Spinal cord (tissue), 10 donors: ENCODE measurements at places on chromosomes 6 and 20. TPM values are rescaled to one million over a fixed set of nuclear protein-coding genes. Genes with fewer than 3 reads are reported as not detected.

The GRM1 gene
- total RNA-seq: 3.3 TPM

The C6orf15 gene
- not detected for total RNA-seq

DNA sequence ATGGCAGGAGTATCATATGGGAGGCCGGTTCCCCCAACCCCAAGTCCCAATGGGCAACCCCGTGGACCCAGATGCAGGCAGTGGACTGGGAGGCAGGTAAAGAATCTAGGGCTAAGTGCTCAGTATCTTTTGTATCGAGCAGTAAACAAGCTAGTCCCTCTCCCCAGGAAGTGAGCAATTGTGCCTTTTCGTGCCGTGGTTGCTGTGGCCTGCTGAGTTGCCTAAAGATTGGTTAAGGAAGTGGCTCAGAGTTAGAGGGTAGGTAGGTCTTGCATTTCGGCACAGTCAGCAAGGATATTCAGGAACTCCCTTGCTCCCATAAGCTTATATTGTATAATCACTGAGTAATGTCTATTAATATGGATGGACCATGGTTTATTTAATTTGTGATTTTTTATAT lies 1.3 kb upstream of the DNAH8 start:
- H3K27me3 ChIP-seq: peaks cover 30% of the 10 kb centered on the region
- no peak overlapping the region for H3K4me3 ChIP-seq
- peaks cover 6% of the 10 kb centered on the region for H3K4me1 ChIP-seq

GRCh38 chr6:31928672-31928939 lies 1.1 kb downstream of the C2 start:
- H3K4me1 ChIP-seq: no peaks in the 10 kb centered on the region
- H3K36me3 ChIP-seq: no peaks in the 10 kb centered on the region
- H3K27ac ChIP-seq: no peak overlapping the region
- H3K4me3 ChIP-seq: no peak overlapping the region

DNA sequence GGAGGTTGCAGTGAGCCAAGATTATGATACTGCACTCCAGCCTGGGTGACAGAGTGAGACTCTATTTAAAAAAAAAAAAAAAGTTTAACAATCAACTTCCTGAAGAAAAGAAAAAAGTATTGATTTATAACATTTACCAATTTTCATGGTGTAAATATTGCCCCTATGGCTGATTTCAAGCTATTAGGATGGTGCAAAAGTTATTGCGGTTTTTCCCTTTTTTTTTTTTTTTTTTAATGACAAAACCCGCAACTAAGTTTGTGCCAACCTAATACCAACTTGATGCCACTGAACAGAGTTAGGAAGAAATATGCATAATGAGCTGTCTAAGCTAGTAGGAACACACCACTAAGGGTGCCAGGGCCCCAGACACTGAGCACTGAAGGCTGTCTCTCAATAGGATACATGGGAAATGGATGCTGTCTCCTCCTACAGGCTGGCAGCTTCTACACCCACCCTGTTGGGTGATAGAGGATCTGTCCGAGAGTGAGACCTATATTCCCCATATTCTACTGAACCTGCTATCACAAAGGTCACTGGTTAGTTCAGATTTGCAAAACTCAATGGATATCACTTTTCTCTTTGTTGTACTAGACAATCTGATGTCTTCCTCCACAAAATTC lies 6.5 kb upstream of the PERP start:
- no peaks in the 10 kb centered on the region for H3K36me3 ChIP-seq
- H3K27ac ChIP-seq: no peak overlapping the region
- no peaks in the 10 kb centered on the region for H3K4me1 ChIP-seq
- no peaks in the 10 kb centered on the region for H3K27me3 ChIP-seq
- H3K4me3 ChIP-seq: no peak overlapping the region

- H3K4me1 ChIP-seq: peaks cover 35% of the 10 kb centered on the region
- peak; percentile 60 for DNase-seq
- no peaks in the 10 kb centered on the region for H3K36me3 ChIP-seq
- peaks cover 2% of the 10 kb centered on the region for H3K27me3 ChIP-seq
- H3K4me3 ChIP-seq: no peak overlapping the region
- no peak overlapping the region for H3K27ac ChIP-seq
Observed at GRCh38 chr6:33809594-33809993, 5.8 kb upstream of the MLN start.

DNA sequence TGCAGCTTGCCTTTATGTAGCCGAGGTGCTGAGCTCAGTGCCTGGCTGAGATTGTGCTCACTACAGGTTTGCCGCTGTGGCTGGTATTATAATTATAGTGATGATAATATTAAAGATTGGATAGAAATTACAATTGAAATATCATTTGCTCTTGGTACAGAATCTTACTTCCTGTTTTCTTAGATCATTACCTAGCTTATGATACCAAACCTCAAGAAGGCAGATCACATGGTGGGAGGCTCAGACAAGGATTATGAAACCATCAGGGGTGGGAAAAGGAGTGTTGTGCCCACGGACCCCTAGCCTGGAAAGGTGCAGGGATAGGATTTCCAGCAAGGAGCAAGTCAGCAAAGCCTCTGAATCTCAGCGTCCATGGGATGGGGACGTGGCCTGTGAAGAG lies 70.6 kb downstream of the IGF2R start:
- H3K4me1 ChIP-seq: no peaks in the 10 kb centered on the region
- no peak overlapping the region for H3K27ac ChIP-seq
- no peak overlapping the region for H3K4me3 ChIP-seq
- H3K36me3 ChIP-seq: peaks cover 45% of the 10 kb centered on the region
- H3K27me3 ChIP-seq: no peaks in the 10 kb centered on the region

DNA sequence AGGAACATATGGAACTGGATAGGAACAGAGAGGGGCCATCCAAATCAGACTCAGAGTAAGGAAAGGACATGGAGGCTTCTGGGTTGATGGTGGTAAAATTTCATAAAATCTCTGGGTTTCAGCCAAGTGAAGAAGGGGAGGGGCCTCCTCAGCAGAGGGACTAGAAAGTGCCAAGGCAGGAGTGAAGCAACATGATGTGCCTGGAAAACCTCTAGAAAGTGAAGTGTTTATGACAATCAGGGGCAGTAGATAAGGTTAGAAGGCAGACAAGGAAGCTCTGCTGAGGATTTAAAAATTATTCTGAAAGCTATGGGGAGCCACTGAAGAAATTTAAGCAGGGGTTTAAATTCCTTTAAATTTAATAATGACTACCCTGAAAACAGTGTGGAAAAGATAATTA lies 126.0 kb upstream of the TENT5A start:
- DNase-seq: no peak
- H3K4me1 ChIP-seq: no peaks in the 10 kb centered on the region
- no peaks in the 10 kb centered on the region for H3K36me3 ChIP-seq
- no peak overlapping the region for H3K4me3 ChIP-seq
